ENCODE measurements at places on chromosomes 12 and 14. TPM values are rescaled to one million over a fixed set of nuclear protein-coding genes. Genes with fewer than 3 reads are reported as not detected.

Gene CD69
- total RNA-seq = not detected

Gene GDF3
- not detected for total RNA-seq

Gene CISTR
- total RNA-seq = not detected

Gene POTEG
- not detected for total RNA-seq

DNA sequence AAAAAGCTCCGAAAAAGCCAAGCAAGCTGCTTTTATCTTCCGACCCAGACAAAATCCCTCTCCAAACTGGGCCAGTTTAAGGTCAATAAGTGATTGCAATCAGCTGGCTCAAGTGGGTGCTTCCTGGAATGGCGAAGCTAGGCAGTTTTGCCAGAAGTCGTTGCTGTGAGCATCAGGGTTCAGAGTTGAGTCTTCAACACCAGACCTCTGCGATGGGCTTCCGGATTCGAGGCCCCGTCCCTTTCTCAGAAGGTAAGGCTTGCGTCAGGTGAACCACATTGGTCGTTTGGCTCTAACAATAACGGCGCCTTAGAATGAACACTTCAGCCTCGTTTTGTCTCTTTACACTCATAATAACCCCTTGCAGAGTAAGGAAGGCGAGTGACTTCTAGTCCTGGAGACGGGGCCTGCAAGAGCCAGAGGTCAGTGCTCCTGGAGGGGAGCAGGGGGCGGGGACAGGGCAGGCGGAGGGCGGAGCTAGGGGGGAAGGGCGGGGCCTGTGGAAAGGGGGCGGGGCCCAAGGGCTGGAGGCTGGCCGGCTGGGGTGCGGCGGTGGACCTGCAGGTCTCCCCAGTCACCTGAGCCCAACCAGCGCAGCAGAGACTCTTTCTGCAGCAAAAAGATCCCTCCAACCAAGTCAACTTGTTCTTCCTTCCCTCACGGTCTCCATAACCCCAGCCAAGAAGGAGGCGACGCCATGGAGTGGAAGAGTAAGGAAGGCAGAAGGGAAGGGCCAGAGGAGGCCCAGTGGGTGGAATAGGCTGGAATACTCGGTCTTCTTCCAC lies 34.0 kb upstream of the NFYB start:
- no peak overlapping the region for H3K27ac ChIP-seq
- no peak for DNase-seq

DNA sequence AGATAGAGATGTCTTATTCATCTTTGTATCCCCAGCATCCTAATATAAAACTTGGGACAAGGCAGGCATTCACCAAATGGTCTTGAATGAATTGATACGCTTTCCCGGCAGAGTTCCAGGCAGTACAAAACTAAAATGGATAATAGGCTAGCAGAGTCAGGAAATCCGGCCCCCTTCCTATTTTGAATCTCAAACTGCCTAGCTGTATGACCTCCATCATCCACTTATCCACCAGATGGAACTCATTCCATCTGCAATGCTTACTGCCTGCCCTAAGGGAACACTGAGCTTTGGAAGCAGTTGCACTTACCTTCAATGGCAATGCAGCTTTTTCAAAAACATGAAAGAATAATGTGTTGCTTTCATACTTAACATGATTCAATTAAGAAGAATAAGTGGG lies 43.4 kb downstream of the BDKRB1 start:
- no peaks in the 10 kb centered on the region for H3K4me1 ChIP-seq
- H3K36me3 ChIP-seq = peaks cover 36% of the 10 kb centered on the region
- DNase-seq = no peak
- H3K4me3 ChIP-seq = no peak overlapping the region
- no peaks in the 10 kb centered on the region for H3K27me3 ChIP-seq
- H3K27ac ChIP-seq = no peak overlapping the region

GRCh38 chr14:104344818-104345620 lies 206.6 kb downstream of the KIF26A start:
- no peak overlapping the region for H3K4me3 ChIP-seq
- H3K27ac ChIP-seq = no peak overlapping the region
- DNase-seq = no peak
- H3K27me3 ChIP-seq = peaks cover 80% of the 10 kb centered on the region
- H3K4me1 ChIP-seq = peaks cover 5% of the 10 kb centered on the region
- no peaks in the 10 kb centered on the region for H3K36me3 ChIP-seq

DNA sequence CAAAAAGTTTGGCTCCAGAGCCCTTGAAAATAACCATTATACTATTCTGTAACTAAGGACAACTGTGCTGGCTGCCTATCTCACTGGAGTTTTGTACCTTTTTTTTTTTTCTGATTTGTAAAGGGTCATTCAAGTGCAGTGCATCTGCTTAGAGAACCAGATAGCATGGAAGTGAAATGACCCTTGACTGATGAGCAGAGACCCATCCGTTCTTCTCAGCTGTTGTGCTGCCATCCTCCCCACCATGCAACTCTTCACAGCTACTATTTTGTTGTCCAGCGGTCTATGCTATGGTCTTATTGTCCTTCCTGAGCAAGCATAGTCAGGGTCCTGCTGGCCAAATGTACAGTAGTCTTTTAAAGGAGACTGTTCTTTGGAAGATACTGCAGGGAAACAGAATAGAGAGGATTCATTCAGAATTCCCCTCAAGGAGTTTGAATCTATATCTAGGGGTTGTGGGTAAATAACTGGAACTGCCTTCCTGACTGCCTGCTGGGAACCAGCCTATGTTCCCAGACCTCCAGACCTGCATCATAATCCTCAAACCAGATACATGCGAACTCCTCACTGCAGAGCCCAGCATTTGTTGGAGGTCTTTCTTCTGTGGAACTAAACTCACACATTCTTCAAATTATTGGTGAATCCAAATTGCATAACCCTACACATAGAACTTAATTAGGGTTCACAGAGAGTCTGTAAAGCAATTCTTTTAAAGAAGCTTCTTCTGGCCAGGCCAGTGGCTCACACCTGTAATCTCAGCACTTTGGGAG lies 41.1 kb downstream of the GPR19 start:
- no peak overlapping the region for H3K4me3 ChIP-seq
- H3K27ac ChIP-seq = no peak overlapping the region
- H3K4me1 ChIP-seq = peaks cover 12% of the 10 kb centered on the region
- no peak for DNase-seq
- no peaks in the 10 kb centered on the region for H3K27me3 ChIP-seq

GRCh38 chr12:13186302-13186701 lies 10.2 kb upstream of the EMP1 start:
- H3K4me3 ChIP-seq = no peak overlapping the region
- no peak overlapping the region for H3K27ac ChIP-seq
- no peaks in the 10 kb centered on the region for H3K36me3 ChIP-seq
- no peaks in the 10 kb centered on the region for H3K27me3 ChIP-seq
- DNase-seq = no peak

GRCh38 chr12:117034249-117034648 lies 65.0 kb downstream of the TESC start:
- H3K27ac ChIP-seq = no peak overlapping the region
- H3K36me3 ChIP-seq = peaks cover 18% of the 10 kb centered on the region
- no peaks in the 10 kb centered on the region for H3K4me1 ChIP-seq
- H3K27me3 ChIP-seq = no peaks in the 10 kb centered on the region

DNA sequence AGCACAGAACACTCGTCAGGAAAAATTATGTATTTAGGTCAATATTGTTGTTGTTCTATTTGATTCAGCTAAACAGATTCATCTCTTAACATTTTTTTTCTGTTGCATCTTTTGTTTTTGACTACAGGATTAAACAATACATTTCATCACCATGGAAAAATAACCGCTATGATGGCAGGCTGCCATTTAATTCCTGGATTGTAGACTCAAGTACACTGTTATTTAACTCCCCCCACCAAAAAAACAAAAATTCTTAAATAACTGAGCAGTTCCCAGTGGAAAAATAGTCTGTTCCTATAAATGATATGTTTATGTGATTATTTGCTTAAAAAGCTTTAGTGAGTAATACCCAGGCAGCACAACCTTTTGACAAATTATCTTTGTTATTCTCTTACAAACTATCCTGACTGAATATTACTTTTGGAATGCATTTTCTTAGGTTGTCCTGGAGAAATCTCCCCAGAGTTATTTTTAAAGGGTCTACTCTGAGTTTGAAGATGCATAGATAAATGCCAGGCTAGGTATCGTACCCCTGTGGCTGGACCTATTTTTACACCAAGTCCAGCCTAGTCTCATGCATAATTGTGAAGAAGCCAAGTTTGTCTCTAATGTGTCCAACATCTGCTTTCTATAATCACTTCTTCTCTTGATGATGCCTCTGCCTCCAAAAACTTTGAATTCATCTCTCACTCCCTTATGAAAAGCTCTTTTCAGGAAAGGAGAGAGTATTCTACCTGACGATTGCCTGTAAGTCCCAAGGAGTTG lies 3.7 kb downstream of the KERA start:
- DNase-seq = peak; percentile 57
- H3K27ac ChIP-seq = no peak overlapping the region
- peaks cover 80% of the 10 kb centered on the region for H3K27me3 ChIP-seq
- H3K36me3 ChIP-seq = no peaks in the 10 kb centered on the region

DNA sequence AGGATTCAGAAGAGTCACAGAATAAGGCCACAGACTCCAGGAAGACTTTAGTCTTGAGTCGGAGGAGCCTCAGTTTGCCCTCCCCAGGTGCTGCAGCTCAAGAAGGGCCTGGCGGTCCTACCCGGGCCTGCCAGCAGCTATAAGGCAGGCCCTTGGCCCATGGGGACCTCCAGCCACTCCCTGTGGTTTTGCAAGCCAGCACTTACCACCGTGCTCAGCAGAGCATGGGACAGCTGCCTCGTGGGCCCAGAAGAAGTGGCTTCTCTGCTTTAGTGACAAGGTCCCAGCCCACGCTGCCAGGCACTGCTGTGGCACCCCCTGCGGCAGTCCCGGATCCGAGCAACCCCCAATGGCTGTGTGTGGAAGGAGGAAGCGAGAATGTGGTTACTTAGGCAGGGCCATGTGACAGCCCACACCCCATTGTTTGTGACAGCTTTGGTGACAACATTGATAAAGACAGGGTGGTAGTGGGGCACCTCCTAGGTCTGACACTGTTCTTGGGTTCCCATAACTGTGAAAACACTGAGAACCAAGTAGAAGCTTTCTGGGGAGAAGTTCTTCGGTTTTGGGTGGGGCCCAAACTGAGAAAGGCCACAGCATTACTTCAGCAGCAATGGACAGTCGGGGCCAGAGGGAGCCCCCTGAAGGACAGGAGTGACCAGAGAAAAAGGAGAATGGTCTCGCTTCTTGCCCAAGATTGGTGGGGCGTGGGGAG lies at the start of gene SELPLG:
Gene SELPLG (minus strand): TSS at position 361 of the 715 bp plus-strand sequence. CDS start 9,587 bp downstream, outside the sequence.
- no peak for DNase-seq
- H3K36me3 ChIP-seq = no peaks in the 10 kb centered on the region
- no peak within 1 kb of the TSS for H3K27ac ChIP-seq

- no peaks in the 10 kb centered on the region for H3K27me3 ChIP-seq
- no peak for DNase-seq
- peaks cover 7% of the 10 kb centered on the region for H3K4me1 ChIP-seq
- H3K27ac ChIP-seq = no peak overlapping the region
Measured at GRCh38 chr14:53533384-53533970, 380.4 kb upstream of the DDHD1 start.

DNA sequence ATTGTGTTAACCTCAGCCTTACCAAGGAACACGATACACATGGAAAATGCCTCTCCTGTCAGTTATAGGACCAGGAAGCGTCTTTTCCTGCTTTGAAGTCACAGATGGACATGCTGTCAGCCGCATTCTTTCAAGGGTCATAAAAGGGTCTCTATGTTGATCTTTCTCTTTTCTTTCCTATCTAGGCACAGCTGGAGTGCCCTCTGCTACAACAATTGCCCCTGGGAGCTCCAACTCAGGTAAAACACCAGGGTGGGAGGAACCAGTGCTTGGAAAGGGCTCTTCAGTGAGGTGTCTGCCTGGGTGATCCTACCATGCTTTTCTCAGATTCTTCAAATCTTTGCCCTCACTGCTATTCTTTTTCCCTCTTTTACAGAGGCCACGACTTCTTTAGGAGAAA lies 157.4 kb upstream of the CNTN1 start:
- no peak overlapping the region for H3K4me3 ChIP-seq
- H3K27me3 ChIP-seq = peaks cover 6% of the 10 kb centered on the region
- H3K4me1 ChIP-seq = no peaks in the 10 kb centered on the region
- DNase-seq = no peak
- H3K27ac ChIP-seq = no peak overlapping the region

DNA sequence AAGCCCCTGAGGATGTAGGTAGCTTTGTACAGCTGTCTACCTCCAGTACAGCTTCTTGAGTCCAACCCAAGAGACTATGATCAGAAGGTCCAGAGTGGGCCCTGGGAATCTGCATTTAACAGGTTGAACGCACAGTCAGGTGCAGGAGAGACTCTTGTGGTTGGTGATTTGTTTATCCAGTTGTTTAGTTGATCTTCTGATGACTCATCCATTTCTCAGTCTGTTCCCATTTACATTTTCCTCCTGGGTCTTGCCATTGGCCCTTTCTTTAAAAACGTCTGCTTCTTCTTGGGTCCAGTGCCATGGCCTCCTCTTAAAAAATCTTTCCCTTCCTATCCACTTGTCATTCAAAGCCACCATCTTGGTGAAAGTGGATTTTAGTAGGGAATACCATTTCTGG lies 734.2 kb downstream of the MED13L start:
- DNase-seq = peak; percentile 31
- no peak overlapping the region for H3K4me3 ChIP-seq
- H3K27ac ChIP-seq = no peak overlapping the region
- peaks cover 4% of the 10 kb centered on the region for H3K36me3 ChIP-seq
- no peaks in the 10 kb centered on the region for H3K27me3 ChIP-seq

DNA sequence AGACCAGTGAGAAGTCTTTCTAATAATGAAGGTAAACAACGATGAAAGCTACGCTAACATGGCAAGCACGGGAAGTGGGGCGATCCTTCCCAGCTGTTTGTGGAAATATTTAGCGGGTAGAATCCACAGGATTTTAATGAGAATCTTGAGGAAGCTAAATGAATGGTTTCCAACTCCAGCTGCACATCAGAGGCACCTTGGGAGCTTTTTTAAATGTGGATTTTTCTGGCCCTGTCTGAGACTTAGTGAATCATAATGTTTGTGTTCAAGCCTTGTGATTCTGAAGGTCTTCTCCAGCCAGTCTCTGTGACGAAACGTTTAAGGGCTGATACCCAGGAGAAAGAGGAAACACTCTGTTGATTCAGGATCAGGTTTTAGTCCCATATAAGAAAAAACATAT lies 169.8 kb downstream of the CAPZA3 start:
- DNase-seq = no peak
- H3K36me3 ChIP-seq = no peaks in the 10 kb centered on the region
- no peak overlapping the region for H3K27ac ChIP-seq

DNA sequence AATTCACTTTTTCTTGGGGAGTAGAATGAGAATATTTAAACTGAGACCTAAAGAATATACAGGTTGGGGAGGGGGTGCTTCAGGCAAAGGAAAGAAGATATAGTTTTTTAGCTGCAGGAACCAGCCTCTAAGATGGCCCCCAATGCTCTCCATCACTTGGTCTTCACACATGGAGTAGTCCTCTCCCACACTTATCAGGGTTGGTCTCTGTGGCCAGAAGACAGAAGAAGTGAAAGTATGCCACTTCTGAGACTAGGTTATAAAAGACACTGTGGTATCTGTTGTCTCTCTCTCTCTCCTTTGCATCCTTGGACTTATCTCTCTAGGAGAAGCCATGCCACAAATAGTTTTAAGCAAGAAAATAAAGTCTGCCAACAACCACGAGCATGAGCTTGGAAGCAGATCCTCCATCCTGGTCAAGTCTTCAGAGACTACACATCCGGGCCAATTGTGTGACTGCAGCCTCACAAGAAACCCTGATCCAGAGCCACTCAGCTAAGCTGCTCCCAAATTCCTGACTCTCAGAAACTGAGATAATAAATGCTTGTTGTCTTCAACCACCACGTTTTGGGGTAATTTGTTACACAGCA lies 18.0 kb downstream of the PUS7L start:
- no peak overlapping the region for H3K27ac ChIP-seq
- H3K4me3 ChIP-seq = no peak overlapping the region
- DNase-seq = no peak
